Activated CD8-positive, alpha-beta T cell treated with anti-CD3 and anti-CD28 coated beads, Interleukin-2, amount 10 ng/mL, durations not matched to agents 7 days and 5 days (primary cell): ENCODE measurements at places on chromosomes 4 and X.

- no peak for DNase-seq
Measured at GRCh38 chr4:165464376-165464775, 85.6 kb downstream of the CPE start.

DNA sequence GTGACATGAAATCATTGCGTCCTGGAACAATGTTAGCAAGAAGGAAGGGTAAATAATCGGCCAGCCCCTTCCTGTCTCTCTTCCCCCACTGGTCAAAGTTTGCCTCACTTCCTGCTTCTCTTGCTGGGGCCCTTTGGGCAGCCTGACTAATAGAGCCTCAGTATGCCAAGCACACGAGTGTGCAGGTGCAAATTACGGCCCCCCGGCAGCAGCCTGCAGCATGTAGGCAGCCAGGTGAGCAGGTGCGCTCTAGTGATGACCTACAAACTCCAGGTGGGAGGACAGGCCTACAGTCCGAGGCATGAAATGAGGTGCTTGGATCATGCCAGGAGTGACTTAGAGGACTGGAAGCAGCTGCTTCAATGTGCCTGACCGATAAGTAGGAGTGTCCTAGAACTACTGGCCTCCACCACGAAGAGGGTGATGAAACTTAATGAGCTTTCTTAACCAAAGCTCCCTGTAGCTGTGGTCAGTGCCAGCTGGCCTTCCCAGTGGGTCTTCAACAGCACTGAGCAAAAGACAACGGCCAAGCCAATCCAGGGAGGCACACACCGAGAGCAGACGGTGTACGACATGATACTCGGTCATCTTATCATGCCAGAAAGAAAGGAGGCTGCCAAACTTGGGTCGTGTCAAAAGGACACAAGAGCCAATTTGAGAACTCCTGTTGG is 26.1 kb upstream of the FAT1 start:
- no peak for DNase-seq

DNA sequence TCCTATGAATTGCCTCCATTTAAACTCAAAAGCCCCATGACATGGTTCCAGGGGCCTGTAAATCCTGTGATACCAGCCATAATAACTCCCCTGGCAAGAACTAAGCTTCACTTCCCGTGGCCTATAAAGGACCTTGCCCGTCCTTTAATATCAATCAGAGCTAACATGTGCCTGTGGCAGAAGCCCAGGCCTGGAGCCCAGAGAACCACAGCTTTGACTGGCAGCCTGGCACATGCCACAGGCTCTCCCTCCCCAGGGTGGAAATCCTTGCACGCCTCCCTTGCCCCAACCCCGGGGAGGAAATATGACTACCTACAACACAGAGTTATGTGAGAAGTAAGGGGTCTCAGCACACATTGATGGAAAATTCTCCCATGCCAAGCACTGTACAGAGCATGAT is 287.4 kb downstream of the RAB28 start:
- DNase-seq, result no peak

DNA sequence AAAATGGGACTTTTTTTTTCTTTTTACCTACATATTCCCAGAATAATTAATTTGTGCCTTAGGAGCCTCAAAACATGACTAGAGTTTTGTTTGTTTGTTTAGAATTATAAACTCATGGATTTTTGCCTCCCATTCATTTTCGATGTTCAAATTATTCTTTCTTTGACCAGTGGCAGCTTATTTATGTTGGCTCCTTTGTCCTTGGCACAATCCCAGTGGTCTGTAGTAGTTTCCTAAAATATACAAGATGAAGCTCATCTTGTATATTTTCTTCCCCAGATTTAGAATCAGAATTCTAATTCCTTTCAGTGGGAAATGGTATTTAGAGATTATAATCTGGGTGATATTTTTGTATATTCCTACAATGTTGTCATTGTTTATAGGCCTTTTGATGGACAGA is 27.2 kb downstream of the DCK start:
- DNase-seq, result no peak

- DNase-seq, result no peak
Measured at GRCh38 chr4:116872308-116872707, 213.1 kb downstream of the TRAM1L1 start.

GRCh38 chrX:19368576-19368975 is 24.8 kb downstream of the PDHA1 start:
- no peak for DNase-seq

DNA sequence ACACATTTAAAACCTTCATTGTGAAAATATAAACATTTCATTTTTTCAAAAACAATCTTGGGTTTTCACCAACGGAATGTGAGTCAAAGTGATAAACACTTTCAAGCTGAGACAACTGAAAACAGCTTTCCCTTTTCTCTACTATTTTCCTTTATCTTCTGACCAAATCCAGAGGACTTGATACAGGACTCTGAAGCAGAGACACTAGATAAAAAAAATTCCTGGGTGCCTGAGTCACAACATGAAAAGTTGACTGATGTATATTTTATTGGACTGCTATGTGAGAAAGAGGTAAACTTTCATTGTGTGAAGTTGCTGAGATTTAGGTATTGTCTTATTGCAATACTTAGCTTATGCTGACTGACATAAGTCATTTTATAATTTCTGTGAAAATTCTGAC is 411.2 kb downstream of the SPOCK3 start:
- no peak for DNase-seq

DNA sequence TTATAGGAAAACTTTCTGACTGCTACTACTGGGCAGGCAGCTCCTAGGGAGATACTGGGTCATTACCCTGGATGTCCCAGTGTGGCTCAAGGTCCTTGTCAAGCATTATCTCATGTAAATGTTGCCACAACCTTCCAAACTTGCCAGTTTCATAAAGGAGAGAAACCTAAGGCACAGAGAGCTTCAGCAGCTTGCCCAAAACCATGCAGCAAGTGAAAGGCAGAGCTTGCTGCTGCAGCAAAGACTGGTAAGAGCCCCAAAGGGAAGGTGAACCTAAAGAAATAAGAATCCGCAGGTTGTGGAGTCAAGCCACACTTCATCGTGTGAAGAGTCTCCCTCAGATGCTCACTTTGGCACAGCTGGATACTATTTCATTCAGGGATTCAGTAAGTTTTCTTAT is 2.3 kb downstream of the MPP1 start:
- DNase-seq, result no peak

DNA sequence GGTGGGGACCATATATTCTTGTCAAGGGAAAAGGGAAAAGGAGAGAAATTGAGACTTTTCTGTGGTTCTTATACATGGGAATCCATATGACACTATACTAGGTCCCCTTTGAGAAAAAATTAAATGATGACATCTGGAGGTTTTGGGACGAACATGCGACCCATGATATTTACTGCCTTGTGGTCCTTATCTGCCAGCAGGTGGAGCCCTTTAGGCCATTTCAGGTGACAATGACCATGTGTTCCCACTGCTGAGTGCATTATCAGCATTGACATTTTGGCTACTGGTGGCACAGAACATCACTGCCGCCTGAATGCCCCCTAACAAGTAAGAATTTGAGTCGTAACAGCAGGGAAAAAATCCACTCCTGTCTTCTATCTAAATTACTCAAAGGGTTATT is 843.4 kb downstream of the FSTL5 start:
- DNase-seq, result no peak

GRCh38 chr4:170139764-170140163 is 50.0 kb upstream of the AADAT start:
- DNase-seq, result no peak

DNA sequence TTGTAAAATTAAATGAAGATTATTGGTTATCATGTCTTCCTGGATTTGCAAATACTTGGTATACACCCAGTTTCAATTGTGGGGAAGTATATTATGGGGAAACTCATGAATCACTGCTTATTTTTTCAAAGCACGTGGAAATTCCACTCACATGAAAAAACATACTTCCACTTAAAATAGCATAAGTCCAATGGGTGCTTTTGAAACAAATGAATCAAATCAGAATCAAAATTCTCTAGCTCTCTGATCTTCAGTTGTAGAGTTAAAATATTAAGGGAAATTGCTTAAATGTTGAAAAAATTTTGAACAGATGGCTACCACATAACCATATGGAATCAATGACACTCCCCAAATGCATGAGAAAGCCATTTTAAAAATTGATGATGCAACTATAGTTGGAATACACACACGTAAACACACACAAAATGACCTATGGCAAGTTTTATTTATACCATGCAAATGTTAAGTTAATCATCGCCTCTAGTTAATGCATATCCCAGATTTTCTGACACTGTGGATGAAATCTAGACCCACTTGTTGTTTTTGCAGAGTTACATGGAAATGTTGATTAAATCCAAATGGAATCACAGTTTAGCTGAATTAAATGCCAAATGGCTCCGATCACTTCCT is 93.2 kb downstream of the ARSF start:
- no peak for DNase-seq

DNA sequence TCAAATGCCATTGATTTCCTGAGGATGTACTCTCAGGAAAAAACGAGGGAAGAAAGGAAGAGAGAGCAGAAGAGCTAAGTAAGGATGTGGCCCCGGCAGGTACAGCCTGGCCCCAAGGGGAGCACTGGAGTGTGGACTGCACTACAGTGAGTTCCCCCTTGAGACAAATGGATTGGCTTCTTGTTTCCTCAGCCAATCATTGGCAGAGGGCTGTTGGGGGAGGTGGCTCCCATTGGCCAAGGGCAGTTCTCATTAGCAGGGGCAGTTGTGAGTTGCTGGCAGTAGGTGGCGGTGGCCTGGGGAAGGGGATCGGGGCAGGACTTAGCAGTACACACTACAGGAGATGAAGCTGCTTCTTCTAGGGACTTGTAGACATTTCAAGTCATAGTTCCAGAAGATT is 24.1 kb upstream of the OCIAD2 start:
- no peak for DNase-seq

DNA sequence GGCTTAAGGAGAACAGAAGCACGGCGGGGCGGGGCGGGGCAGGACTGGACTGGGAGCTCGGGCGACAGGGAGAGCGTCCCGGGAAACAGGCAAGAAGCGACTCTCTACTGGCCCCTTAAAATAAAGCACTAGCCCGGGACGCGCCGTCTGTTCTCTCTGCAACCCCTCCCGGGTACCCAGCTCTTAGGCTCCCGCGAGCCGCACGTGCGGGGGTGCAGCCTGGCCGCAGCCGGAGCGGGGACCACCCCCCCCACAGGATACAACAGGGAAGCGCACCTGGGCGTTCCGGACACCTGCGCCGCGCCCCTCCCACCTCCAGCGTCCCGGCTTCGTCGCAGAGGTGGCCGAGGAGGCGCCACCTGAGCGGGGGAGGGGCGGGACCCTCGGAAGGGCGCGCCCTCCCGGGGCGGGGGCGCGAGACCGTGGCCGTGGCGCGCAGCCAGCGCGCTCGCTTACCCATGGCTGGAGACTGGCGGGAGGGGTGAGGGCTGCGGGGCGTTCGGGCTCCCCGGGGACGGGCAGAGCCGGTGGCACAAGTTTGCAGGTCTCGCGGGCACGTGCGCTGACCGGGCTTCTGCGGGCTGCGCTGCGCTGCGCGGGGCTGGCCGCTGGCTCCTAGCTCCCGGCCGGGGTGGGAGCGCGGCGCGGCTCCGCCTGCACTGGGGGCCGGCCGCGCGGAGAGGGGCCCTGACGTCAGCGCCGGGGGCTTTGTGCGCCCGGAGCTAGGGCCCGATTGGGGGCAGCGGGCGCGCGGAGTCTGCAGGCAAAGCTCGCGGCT is 91.5 kb downstream of the GEMIN8 start:
- no peak for DNase-seq

- DNase-seq, result no peak
Measured at GRCh38 chr4:16608123-16608522, 290.3 kb downstream of the LDB2 start.

DNA sequence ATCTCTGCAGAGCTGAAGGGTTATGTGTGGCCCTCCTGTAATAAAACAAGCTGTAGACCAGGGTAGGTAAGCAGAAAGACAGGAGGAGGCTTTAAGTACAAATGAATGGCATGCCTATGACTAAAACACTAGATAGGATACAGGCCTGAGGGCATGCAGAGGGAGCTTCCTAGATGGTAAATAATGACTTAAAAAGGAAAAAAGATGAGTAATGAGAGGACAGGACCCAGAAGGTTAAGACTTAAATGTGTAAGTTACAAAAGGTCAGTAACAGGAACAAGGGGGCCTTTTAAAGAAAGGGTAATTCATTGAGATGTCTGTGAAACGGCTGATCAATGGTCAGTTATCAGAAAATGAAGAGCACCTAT is 194.8 kb downstream of the SOWAHB start:
- DNase-seq, result no peak

GRCh38 chr4:95939141-95939540 is 99.2 kb downstream of the PDHA2 start:
- no peak for DNase-seq

DNA sequence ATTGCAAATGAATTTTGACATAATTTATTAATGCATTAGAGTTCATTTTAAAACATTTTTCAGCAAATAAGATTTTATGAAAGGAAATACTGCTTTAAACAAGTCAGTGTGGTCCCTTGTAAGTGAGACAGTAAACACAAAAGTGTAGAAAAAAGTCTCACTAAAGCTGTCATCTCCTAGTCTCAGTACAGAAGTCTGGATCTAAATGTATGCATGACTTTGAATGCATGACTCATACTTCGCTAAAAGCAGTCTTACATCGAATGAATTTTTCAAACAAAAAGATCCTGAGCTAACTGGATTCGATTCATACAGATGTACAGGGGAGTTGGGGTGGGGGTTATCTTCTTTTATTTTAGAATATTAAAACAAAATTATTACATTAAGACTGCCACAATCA is 207.4 kb upstream of the VCX start:
- no peak for DNase-seq

DNA sequence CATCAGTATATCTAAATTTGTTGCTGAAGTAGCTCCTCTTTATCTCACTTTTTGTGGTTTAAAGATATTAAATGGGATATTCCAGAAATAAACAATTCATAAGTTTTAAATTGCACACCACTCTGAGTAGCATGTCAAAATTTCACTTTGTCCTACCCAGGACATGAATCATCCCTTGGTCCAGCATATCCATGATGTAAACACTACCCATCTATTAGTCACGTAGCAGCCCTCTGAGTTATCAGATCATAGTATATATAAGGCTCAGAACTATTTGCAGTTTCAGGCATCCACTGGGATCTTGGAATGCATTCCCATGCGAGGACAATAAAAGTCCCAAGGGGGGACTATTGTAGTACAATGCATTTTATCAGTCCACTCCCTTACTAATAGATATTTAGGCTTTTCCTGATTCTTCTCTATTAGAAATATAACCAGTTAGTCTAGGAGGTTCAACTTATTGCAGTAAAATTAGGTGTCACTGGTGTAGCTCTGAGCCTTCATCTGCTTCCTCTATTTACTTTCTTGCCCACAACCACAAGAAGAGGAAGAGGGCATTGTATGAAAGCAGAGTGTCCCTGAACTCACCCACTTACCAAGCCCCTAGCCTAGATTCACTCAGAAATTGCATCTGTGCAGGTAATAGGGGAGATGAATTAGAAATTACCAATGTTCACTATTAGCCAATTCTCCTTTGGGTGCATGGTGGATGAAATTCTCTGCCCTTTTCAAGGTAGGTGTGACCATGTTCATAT is 409.8 kb upstream of the GALNT7 start:
- no peak for DNase-seq

- DNase-seq, result no peak
Measured at GRCh38 chrX:19723427-19723826, 164.0 kb downstream of the SH3KBP1 start.

- peak; percentile 34 for DNase-seq
Measured at GRCh38 chr4:121697564-121697963, 784 bp upstream of the ANXA5 start.
